ENCODE measurements at places on chromosomes 13 and 19.

DNA sequence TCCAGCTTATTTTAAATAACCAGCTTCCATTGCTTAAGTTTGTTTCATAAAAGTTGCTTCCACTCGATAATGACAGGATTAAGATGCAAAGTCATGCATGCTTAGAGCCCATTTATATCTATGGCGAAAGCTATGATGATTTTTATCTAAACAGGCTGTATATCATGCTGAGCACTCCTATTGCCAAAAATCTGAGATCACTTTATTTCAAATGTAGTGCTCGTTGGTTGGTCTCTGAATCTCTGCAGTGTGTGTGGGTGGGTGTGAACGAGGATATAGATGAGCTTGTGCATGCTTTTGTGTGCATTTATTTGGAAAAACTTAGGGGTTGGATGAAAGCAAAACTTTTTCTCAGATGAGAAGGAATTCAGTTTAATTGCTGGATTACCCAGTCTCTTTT lies 27.0 kb upstream of the ARGLU1 start:
- no peak for DNase-seq

DNA sequence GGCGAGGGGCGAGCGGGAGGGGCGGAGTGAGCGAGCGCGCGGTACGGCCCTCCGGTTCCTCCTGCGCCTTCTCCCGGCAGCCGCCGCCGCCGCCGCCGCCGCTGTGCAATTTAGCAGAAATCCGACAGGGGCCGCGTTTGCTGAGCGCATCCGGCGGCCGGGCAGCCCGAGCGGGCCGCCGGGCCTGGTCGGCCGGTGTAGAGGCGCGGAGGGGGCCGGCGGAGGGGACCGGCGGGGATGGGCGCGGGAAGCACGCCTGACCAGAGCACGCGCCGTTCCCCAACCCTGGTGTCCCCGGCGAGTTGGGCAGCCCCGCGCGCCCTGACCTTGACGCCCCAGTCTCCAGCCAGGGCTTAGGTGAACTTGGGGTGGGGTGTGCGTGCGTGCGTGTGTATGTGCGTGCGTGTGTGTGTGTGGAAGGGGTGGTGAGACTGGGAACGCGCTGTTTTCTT lies 144.5 kb upstream of the ZNF536 start:
- DNase-seq = peak; percentile 14

- DNase-seq = no peak
Measured at GRCh38 chr19:15828121-15828610, 12.7 kb upstream of the OR10H1 start.

DNA sequence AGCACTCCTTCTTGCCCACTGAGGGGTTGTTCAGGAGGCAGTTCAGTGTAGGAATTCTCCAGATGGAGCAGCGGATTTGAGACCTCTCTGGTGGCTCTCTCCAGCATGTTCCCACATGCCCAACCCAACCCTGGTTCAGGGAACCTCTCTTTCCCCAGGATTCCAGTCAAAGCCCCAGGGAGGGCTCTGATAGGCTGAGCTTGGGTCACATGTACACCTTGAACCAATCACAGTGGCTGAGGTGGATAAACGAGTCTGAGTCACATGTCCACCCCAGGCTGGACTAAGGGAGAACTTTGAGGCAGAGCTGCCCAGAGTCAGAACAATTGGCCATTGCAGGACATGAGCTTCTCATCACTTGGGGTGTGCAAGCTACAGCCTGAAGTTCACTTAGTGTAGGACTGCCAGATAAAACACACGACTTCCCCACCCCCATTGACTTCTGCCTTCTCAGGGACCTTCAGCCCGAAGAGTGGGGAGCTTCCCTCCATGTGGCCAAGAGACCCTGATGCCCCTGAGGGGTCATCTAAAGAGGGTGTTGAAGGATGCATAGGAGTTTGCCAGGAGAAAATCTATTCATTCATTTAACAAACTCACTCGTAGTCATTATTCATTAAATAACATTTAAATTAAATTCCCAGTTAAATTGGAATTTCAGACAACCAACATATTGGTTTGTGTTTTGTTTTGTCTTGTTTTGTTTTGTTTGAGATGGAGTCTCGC lies 4.0 kb upstream of the MAST3 start:
- DNase-seq = no peak

DNA sequence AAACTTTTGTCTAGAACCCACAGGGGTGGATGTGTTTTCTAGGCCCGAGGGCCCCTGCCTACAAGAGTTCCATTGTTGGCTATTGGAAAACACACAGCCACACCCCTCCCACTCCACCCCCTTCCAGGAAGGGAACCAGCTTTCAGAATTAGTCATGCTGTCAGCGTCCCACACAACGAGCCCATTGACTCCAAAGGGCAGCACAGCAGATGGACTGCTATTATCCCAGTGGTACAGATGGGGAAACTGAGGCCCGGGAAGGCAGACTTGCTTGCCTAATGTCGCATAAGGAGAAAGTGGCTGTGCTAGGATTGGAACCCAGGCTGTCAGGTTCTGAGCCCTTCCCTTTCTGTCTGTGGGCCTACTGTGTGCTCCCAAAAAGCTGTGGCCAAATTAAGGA lies 8.1 kb upstream of the FXYD3 start:
- DNase-seq = no peak

DNA sequence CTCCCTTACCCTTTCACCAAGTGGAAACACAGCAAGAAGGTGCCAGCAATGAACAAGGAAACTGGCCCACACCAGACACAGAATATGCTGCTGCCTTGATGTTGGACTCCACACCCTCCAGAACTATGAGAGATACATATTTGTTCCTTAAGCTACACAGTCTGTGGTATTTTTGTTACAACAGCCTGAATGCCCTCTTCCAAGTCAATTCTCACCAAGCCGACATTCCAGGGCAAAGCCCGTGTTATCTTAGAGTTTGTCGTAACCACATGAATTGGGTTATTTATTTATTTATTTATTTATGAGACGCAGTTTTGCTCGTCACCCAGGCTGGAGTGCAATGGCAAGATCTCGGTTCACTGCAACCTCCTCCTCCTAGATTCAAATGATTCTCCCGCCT lies 14.9 kb downstream of the FGF21 start:
- no peak for DNase-seq
